Germinal center (tissue), 1 donor: ENCODE measurements at places on chromosomes 16 and 17.

GRCh38 chr16:54072237-54072636, 214.3 kb downstream of the IRX3 start:
- no peak for DNase-seq

DNA sequence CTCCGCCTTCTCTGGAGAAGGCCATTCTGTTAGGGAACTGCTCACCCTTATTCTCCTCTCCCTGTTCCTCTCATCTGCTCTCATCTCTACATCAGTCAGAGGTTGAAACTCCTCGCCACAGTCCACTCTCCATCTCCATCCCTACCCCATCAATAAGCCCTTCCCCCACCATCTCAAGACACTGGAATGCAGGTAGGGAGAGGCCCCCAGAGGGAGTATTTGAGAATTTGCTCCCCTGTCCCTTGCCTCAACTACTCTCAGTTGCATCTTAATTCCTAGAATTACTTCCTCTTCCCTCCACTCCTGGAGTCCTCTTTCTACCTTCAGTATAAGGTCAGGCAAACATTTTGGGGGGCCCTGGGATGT, 2.0 kb upstream of the AATF start:
- no peak for DNase-seq

GRCh38 chr16:28260193-28260592, 32.1 kb upstream of the SBK1 start:
- DNase-seq = no peak

DNA sequence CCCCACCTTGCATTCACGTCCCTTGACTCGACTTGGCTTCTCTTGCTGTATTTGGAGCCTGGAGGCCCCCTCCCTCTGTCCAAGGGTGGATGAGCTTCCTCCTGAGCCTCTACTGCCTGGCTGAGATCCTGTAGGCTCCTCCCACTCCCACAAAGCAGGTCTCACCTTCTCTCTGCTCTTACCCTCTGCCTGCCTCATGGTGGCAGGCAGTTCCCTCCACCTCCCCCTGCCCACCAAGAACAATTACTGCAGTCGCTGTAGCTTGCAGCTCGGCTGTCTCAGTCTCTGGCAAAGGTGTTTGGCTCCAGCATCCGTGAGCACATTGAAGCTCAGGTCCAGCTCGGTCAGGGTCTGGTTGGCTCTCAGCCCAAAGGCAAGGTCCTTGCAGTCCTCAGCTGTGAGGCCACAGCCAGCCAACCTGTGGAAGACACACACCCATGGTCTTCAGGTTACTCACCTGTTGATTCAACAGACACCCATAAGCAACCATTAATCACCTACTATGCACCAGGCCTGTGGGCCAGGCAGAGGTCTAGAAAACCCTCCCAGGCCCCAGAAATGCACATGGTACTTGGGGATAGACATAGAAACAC, 42.6 kb downstream of the NLRP1 start:
- DNase-seq = no peak

DNA sequence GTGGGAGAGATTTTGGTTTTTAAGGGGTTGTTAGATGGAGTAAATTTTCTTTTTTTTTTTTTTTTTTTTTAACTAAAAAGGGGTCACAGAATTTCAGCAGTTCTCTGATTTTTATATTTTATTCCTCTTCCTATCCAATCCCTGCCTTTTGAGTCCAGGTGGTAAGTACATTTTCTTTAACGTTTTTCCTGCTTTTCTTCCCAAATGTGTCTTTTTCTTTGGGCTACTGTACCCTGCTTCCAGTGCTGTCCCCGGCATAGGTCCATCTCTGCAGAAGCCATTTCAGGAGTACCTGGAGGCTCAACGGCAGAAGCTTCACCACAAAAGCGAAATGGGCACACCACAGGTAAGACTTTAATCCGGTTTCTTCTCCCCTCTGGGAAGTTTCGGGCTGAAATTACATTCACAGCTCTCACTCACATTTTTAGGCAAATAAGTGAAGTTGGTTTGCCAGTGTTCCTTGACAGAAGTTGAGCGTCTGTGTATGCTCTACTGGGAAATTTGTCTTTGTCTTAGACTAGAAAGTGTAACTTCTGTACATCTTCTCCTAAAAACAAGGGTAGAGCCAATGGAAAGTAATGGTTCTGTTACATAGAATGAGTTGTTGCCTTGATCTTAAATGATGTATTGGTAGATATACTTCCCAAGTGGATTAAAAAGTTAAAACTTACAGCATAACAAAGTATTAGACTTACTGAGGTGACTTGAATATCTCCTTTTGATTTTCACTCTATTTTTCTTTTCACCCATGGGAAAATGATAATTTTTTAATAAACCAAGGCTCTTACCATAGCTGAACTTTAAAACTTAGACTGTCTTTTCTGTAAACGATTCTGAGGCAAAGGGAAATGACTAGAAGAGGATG, 54.5 kb downstream of the TUBD1 start:
- DNase-seq = no peak

DNA sequence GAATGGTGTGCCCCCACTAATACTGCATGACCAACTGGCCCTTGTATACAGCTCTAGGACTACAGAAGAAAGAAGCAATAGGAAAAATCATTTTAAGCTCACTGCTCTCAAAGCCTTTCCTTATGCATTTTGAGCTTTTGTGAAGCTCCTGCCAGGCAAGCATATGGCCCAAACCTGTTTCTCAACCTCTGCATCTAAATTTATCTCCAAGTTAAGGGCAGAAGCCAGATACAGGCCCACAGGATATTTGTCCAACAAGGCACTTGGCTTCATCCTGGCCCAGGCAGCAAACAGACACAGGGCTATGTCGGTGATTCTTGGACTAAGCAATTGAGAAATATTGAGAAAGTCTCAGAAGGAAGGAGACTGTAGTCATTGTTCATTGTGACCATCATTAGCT, 43.9 kb downstream of the CCT6B start:
- DNase-seq = no peak

DNA sequence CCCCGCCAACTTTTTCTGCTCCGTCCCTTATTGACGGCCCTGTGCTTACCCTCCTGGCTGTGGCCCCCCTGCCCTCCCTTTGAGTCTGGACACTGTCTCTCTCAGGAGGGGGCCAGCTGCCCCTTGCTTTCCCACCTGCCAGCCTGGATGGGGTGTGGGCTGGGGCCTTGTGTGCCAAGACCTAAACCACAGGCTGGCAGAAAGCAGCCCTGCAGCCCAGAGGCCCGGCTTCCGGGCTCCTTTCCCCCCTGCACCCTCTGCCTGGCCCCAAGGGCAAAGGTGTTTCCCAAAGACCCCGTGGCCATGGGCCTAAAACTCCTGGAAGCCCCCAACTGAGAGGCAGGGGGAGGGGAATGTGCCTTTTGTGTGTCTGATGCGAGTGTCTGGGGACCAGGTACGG, 17.5 kb downstream of the GPT2 start:
- no peak for DNase-seq

DNA sequence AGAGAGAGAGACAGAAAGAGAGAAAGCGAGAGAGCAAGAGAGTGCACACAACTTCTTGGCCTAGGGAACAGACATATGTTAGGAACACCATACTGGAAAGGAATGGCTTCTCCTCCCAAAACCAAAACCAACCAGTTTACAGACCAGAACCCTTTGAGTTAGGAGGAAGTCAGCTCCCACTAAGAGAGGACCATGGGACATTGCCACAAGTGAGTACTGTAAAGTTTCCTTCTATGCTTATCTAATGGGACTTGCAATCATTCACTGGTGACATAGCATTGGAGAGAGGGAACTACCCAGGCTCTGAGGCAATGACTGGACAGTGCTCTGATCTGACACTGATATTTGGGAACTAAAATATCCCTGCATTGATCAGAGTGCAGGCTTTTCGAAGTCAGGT, 32.4 kb downstream of the TBC1D3B start:
- DNase-seq = no peak

GRCh38 chr17:79117905-79118487, 43.4 kb downstream of the ENGASE start:
- no peak for DNase-seq

GRCh38 chr16:48435906-48436305, 50.7 kb upstream of the SIAH1 start:
- no peak for DNase-seq
